ENCODE measurements at places on chromosomes 6 and 20. TPM values are rescaled to one million over a fixed set of nuclear protein-coding genes. Genes with fewer than 3 reads are reported as not detected.
A peak's percentile ranks its signal among the peaks of the same experiment; 100 is the strongest.

DNA sequence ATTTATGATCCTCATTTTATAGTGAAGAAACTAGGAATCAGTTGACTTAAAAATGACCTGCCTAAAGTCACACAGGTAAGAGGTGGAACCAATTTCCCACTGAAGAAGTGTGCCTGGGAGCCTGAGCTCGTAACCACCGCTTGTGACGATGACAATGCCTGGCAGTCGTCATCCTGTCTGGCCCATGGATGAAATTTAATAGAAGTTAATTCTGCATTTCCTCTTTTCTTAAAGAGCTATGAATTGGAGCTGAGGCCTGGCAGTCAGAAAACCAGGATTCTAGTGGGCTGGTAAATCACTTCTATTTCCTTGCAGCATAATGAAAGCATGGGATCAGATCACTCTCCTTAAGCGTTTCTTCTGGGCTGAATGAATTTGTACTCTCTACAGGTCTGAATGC is 200.0 kb upstream of the SGK1 start:
- DNase-seq = no peak

IL17F gene
- total RNA-seq = not detected

- peak; percentile 78 for DNase-seq
These were observed 526 bp downstream of the SOD2 start for GRCh38 chr6:159692303-159693127.

PCIF1 gene
- total RNA-seq = 78.9 TPM

THBD gene
- total RNA-seq = not detected

PDE7B gene
- 9.2 TPM for total RNA-seq

- no peak for DNase-seq
These were observed 8.9 kb downstream of the TRIM40 start for GRCh38 chr6:30144811-30145210.
